ENCODE measurements at places on chromosomes 2 and 18.

- no peak for DNase-seq
These were observed 31.5 kb downstream of the COA5 start for GRCh38 chr2:98576666-98577312.

DNA sequence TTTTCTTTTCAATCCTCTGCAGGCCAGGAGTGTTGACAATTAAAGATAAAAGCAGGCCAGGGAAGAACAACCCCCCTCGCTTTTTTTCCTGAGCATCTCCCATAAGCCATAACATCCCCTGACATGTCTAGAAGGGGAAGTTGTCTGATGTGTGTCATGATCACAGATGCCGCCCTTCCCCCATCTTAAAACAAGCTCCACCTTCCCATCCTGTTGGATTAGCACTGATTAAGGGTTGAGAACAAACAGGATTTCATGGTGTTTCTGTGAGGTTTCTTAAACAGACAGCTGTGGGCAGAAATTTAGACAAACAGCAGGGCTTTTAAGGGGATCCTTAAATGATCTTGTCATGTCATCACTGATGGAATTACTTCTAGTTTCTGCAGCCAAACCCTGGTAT is 59.4 kb upstream of the UPP2 start:
- DNase-seq, result no peak

DNA sequence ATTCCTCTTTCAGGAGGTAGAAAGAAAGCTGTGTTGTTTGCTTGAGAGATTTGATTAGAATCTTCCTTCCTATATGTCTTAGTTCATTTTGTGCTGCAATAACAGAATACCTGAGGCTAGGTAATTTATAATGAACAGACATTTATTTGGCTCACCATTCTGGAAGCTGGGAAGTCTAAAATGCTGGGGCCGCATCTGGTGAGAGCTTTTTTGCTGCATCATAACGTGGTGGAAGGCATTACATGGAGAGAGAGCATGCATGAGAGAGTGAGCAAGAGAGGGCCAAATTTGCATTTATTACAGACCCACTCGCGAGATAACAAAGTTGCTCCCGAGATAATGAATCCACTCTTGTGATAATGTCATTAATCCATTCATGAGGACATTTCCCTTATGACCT is 34.4 kb downstream of the APLF start:
- DNase-seq, result no peak

GRCh38 chr18:79770501-79770815 is 27.3 kb upstream of the KCNG2 start:
- DNase-seq, result no peak

DNA sequence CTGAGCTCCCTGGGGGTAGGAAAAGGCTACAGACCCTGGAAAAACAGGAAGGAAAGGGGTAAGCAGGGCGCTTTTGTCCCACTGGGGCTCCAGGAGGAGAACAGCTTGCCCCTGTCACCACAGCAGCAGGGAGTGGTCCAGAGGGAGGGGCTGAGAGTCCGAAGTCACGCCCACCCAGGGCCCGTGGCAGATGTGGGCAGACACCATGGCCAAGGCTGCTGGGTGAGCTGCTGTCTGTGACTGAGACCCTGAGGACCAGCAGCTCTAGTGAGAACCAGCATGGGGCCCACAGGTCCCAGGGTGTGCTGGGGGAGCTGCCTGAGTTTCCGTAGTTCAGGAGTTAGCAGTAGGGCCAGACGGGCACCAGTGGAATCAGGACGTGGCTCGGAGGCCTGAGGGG is 162.0 kb downstream of the SPP2 start:
- no peak for DNase-seq

- no peak for DNase-seq
These were observed 30.3 kb upstream of the SLC30A6 start for GRCh38 chr2:32135409-32135808.

DNA sequence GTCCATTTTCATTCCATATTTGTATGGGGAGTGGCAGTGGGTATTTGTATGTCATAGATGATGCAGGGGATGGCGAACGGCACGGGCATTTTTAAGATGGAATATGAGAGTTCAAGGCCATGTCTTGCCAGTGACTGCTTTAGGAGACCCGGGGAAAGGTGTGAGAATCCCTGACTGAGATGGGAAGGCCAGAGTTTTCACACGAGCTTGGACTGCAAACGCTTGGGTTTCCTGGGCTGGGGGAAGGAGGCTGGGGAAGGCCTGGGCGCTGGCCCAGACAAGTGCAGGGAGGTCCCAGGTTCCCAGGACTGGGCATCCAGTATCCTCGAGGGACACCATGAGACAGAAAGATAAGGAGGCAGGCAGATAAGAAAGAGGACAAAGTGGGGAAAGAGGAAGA is 35.2 kb downstream of the CNGA3 start:
- no peak for DNase-seq

GRCh38 chr2:105381101-105381668 is 17.7 kb downstream of the FHL2 start:
- DNase-seq, result no peak

DNA sequence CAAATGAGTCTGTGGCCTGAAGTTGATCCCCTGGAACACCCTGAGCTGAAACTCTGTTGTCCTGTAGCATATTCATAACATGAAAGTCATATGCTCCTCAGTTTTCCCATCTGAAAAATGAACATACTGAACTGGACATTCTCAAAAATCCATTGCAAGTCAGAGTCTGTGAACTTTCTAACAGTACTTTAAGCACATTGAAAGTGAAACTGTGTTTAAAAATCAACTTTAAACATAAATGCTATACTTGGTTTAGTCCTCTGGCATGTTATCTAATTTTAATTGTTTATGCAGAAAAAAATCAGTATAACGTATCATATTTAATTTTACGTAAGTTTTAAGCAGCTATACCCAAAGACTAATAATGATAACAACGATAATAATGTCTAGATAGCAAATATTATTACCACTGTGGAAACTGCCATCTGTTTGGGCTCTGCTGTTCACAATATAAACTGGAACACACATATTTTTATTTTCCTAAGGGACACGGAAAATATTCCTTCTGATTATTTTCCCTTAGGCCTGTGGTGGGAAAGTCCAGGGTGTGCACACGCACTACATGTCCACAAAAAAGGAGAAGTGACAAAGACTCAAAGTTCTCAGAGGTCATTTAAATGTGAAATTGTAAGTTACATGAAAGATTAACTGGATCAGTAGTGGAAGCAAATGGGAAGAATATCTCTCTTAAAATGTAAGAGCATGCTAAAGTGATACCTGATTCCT is 56.1 kb upstream of the TTN start:
- DNase-seq, result no peak

GRCh38 chr2:8550481-8550880 is 131.4 kb upstream of the ID2 start:
- no peak for DNase-seq
